ENCODE measurements at places on chromosomes 5 and 9.

- DNase-seq: no peak
These were observed 55.9 kb downstream of the PCSK1 start for GRCh38 chr5:96377167-96377566.

- no peak for DNase-seq
These were observed 138.7 kb downstream of the RAPGEF6 start for GRCh38 chr5:131496400-131496713.

GRCh38 chr5:38117784-38118479, 140.4 kb upstream of the EGFLAM start:
- DNase-seq: no peak

DNA sequence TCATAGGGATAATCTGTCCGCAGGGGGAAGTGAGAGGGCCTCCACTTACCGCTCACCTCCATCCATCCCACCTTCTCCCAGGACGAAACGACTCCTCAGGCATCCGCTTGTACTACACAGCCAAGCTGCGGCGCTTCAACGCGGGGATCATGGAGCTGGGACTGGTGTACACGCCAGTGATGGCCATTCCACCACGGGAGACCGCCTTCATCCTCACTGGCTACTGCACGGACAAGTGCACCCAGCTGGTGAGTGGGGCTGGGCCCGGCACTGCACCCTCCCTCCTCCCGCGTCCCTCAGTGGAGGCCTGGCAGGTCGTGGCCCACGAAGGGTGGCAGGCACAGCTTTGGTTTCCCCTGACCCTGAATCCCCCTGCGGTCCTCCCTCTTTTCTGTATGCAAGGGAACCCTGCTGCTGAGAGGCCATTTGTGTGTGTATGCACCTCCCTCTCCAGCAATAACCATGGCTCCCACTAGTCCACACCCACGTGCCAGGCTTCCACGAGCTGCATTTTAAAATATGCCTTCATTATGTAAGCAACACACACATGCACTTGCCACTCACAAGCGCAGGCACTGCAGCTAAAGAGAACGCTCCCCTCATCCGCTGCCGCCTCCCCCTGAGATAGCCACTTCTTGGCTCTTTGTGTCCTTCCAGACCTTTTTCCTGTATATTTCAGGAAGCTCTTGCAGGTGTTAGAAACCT, 11.8 kb downstream of the DBH start:
- no peak for DNase-seq

DNA sequence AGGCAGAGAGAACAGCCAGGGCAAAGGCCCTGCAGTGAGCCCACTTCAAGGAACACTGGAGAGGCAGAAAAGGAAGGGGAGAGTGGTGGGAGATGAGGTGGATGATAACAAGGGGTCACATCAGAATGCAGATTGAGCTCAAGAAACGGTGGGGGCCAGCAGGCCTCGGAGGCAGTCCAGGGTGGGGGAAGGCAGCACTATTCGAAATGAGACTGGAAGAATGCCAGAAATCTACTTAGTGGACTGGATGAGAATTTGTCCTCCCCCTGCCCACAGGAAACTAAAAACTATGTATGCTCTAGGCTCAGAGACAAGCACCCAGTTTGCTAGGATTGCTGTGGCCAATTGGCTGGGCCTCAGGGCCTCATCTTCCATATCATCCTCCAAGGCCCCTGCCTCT, 148.7 kb downstream of the ADAMTS12 start:
- DNase-seq: no peak

DNA sequence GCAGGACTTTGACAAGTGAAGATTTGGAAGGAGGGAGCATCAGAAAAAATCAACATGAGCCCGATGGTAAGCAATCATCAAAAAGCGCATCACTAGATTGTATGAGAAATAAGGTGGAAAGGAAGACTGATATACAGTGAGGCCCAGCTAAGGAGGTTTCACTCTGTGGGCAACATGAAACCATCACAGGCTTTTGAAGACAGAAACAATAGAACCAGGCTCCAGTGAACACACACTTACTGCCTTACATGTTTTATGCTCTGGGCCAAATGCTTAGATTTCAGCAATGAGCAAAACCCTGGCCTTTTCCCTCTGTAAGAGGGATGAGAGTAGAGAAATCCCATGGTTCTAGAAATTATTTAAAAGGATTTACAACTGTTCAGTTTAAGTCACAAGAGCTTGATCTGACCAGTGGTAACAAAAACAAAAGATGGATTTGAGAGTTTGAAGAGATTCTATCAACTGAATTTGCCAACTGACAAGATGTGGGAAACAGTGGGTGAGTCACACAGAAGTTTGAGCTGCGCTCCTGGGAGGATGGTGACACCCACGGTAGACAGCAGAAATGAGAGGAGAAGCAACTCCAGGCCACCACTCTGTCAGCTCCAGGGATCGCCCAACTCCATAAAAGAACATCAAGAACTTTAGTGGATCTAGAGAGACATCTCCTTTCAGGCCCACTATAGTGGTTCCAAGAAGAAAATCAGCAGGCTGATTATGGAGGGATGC, 261.8 kb downstream of the MCTP1 start:
- DNase-seq: no peak

- DNase-seq: no peak
These were observed 44.8 kb downstream of the NACC2 start for GRCh38 chr9:136050266-136050700.

GRCh38 chr5:78639791-78640190, 8.8 kb downstream of the LHFPL2 start:
- DNase-seq: no peak

DNA sequence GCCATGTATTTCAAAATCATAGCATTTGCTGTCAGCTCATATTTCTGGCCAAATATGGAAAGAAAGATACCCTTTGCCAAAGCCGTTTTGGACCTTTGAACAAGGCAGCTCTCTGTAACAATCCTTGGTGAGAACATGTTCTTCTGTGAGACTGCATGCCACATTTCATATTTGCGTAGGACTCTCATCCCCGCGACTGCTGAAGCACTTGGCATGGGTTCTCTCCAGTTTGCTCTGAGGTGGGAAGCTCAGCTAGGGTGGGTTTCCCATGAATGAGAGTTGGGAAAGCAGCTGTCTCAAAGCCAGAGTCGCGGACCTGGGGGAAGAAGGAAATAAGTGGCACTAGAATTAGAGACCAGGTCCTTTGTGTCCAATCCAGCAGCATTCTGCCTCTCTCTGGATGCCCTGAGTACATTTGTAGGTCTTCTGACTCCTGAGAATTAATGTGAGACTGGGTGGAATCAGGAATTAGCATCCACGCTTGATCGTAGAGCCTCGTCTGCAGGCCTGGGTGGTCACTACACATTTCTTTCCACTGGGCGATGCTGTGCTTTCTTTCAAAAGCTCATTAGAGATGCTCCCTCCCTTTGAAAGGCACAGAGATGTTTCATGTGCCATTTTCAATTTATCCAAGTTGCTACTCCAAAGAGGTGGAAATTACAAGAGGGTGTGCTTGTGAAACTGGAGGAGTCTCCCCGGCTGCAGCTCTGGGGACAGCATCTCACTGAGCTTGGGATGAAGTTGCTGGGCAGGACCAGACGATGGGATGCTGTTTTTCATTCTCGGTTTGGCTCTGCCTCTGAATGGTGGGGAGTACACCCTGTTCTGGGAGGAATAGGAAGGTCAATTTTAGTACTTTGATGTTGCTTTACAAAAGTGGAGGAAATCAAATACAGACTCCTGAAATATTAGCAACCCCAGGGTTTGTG, 197.2 kb downstream of the GADD45G start:
- DNase-seq: no peak

- DNase-seq: no peak
These were observed 79.1 kb upstream of the RARS1 start for GRCh38 chr5:168407211-168407610.

DNA sequence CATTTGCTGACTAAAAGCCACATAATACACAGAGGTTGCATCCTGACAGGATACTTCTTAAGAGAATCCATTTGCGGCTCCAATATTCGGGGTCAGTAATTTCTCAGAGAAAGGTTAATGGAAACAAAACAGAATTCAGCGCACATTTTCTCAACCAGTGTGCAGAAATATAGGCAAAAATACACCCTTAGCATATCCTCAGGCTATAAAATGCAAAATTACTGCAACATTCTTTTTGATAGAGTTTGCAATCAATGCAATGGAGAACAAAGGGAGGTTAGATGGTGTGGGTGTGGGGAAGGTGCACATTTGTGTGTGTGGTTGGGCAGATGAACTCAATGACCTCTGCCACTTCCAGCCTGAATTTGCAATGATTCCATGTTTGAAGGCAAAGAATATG, 35.4 kb upstream of the ACO1 start:
- no peak for DNase-seq

GRCh38 chr5:1465966-1466471, 20.8 kb upstream of the SLC6A3 start:
- no peak for DNase-seq

DNA sequence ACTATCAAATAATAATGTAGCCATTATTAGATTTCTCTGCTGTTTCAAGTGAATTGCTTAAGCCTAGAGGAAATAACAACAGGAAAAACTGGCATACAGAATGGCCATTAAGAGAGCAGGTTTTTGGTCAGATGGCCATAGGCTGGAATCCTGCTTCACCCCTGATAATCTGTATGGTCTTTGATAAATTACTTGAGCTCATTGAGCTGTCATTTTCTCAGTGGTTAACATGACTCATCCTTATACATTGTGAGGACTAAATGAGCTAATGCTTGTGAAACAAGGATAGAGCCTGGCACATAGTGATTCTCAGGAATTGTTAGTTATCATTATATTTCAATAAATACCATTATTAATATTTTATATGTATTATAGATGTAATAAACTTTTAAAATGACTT, 516.5 kb downstream of the KIF4B start:
- no peak for DNase-seq

DNA sequence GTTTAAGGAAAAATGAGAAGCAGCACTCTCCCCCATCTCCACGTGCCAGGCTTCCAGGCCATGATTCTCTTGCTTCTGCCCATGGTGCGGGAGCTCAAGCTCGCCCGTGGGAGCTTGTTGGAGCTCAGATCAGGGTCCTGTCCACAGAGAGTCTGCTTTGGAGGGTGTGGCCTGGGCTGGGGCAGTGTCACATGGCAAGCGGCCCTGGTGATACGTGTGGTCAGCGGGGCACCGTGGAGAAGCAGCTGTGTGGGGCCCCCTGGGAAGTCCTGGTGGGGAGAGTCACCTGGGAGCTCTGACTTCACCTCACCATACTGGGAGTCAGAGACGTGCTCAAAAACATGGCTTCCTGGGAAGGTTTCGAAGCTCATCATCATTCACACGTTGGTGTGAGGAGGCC, 275.3 kb downstream of the GADD45G start:
- no peak for DNase-seq

GRCh38 chr5:112663146-112663545, 74.5 kb upstream of the APC start:
- DNase-seq: no peak

DNA sequence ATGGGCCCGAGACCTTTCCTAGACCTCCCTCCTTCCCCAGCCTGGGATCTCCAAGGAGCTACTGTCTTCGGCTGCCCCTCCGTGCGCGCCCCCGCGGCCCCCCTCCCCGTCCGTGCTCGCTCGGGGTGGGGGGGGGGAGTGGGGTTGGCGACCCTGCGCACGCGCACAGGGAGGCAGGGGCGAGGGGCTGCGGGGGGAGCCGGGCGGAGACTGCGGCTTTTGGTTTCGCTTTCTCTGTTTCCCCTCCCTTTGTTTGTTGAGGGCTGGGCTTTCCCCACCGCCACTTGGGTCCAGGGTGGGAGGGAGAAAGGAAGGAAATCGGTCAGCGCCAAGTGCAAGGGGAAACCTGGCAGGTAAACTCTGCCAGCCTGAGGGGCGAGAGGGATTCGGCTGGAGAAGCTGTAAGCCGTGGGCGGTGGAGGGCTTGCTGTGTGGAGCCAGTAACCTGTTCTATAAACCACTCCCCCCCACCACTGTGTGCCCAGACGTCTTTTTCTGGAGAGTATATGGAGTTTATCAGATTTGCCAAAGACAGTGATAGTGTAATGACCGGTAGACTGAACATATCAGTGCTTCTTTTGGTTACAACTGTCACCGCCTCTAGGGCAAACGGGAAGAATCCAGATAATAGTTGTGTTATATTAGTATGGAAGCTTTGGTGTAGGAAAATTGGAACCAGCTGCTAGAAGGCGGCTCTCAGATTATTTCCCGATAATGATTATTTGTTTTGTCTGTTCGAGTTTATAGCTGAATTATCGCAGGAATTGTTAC, 684 bp downstream of the DNAJA1 start:
- peak; percentile 48 for DNase-seq

GRCh38 chr5:116536316-116537083, 38.1 kb downstream of the SEMA6A start:
- DNase-seq: no peak

GRCh38 chr9:72154468-72155285, 5.4 kb downstream of the GDA start:
- no peak for DNase-seq

GRCh38 chr5:132831095-132831860, 831 bp upstream of the SHROOM1 start:
- DNase-seq: no peak

- DNase-seq: no peak
These were observed 132.9 kb upstream of the NR3C1 start for GRCh38 chr5:143536364-143536763.

DNA sequence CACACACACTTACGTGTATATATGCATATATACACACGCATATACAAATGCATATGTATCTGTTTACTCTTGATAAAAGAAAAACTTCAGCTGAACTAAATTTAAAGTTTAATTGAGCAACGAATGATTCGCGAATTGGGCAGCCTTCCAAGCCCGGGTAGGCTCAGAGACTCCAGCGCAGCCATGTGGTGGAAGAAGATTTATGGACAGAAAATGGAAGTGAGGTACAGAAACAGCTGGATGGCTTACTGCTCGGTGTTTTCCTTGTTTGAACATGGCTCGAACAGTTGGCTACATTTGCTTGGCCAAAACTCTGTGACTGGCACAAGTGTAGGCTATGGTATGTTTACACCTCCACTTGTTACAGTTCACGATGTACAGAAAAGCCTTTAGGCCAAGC, 239.3 kb upstream of the PRDM9 start:
- DNase-seq: no peak

GRCh38 chr9:128707446-128707845, 5.1 kb downstream of the PKN3 start:
- no peak for DNase-seq
